ENCODE measurements at places on chromosomes 2 and 18. TPM values are rescaled to one million over a fixed set of nuclear protein-coding genes. Genes with fewer than 3 reads are reported as not detected.

The HRH4 gene
- total RNA-seq, result not detected

The SMAD7 gene
- 7.2 TPM for total RNA-seq

The CYP27A1 gene
- 1.6 TPM for total RNA-seq

DNA sequence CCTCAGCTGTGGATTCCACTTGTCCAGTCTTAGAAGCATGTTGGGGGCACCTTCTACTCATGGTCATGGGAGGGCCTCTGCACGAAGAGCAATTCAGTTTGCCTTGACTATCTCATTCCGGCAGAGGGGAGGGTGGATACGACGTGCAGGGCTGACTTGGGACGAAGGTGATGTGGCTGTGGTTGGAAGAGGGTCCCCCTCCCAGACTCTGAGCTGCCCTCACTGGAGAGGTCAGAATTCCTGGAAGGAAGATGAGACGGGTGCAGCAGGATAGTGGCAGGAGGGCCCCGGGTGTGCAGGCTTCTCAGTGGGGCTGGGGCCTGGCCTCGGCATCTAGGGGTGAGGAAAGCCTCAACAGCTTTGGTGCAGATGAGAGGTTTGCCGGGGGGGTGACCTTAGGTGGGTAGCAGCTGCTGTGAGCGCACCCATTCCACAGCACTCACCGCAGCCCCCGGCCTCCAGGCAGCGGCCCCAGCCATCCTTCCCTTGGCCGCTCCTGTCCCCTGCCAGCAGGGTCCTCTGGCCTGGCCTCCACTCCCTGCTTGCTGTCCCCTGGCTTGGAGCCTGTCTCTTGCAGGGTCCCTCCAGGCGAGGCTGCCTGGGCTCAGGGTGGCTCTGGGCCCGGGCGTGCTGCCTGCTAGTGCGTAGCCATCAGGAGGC, 3.2 kb downstream of the RNPEPL1 start:
- no peak for DNase-seq

DNA sequence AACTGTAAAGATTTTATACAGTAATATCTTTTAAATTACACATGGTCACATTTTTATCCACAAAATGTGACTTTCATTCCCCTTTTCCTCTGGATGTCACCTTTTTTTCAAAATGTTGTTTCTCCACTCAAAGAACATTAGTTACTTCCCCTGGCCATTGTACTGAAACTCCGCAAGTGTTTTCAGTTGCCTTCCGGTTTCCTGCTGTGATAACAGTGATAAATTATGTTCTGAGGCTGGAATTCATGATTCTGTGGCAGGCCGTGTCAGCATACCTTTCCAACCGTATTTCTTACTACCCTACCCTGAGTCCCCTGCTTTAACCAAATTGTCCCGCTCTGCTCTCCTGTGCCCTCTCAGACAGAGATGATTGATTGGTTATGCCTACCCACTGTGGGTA, 53.5 kb downstream of the MGAT5 start:
- DNase-seq, result no peak

DNA sequence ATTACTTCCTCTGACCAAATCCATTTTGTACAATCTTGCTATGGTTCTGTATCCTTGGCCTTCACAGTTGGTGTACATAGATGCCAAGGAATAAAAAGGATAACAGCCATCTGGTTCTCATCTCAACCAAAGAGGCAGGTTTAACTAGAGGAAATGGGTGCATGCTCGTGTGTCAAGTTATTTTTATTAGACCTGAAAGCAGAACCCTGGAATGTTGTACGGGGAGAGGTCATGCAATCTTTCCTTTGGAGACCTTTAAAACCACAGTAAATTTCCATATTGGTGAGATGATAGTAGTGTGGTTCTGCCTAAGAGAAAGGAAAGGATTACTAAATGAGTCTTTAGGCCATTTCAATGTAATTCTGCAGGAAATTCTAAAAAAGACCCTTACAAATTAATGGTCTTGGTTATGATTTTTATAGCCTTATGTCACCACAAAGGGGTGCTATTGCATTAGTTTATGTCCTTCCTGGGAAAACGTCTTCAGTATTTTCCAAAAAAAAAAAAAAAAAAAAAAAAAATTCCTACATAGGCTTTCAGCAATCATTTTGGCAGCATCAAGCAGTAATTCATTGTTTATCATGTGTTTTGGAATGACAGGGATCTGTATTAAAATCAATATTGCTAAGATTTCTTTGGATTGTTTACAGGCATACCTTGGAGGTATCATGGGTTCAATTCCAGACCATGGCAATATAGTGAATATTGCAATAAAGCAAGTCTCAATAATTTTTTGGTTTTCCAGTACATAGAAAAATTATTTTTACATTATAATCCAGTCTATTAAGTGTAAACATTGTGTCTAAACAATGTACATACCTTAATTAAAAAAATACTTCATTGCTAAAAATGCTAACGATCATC, 270.8 kb downstream of the NYAP2 start:
- peak; percentile 49 for DNase-seq

- no peak for DNase-seq
Observed at GRCh38 chr2:179181002-179181401, 83.6 kb downstream of the SESTD1 start.

- DNase-seq, result no peak
Observed at GRCh38 chr2:237437566-237437965, 23.6 kb upstream of the COL6A3 start.

DNA sequence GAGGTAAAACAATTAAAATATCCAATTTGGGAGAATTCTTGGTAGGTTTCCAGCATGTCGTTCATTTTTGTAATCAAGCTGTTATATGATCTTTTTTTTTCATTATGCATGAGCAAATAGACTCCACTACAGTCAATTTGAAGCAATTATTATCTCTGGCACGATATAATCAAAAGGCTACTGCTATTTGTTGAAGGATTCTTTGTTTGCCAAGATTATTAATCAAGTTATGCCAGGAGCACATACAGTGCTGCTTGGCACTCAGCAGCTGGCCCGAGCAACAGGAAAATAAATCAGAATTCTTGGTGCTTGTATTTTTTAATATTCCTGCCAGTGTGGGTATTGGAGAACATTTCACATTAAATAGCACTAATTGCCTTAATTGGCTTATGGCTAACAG, 279.5 kb downstream of the RND3 start:
- no peak for DNase-seq

GRCh38 chr2:72949642-72950041, 32.3 kb downstream of the EMX1 start:
- DNase-seq, result no peak

DNA sequence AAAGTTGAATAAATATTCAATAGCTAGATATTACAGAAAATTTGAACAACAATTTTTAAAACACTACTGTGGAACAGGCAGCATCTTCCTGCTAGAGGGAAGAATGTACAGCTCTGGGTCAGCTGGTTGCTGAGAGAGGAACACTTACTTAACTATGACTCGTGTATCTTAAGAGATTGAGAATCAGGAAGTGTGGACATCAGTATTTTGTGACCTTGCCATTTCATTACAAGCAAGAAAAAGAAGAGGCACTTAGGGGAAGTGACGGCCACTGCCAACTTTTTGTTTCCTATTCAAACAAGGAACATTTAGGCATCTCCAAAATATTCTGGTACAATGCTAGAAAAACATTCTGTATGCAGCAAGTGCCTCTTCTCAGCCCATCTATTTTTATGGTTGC, 45.9 kb downstream of the ITPRID2 start:
- DNase-seq, result no peak

DNA sequence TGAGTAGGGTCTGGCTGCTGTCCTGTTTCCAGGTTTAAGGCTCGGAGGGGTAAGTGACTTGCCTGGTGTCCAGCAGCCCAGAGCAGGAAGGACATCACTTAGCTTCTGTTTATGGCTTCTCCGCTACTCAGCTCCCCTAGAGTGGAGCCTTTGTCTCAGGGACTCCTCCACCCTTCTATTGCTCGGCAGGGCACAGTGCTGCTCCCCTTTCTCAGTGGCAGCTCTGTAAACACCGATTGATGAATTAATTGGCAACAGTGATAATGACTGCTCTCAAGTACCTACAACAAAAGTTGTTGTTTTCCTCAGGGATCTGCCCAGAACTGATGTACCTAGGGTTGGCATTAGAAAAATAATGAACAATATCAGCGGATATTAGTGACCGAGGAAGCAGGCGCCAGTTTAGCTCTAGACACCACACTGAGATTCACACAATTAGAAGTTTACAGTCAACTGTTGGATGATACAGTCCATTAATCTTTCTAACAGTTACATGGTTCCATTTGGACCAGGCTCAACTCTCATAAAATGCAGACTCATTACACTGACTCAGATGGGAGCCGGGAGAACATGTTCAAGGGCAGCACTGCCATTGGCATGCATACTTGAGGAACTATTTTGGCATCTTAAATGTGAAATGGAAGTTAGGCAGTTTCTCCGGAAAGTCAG, 265.7 kb downstream of the MTX2 start:
- no peak for DNase-seq

DNA sequence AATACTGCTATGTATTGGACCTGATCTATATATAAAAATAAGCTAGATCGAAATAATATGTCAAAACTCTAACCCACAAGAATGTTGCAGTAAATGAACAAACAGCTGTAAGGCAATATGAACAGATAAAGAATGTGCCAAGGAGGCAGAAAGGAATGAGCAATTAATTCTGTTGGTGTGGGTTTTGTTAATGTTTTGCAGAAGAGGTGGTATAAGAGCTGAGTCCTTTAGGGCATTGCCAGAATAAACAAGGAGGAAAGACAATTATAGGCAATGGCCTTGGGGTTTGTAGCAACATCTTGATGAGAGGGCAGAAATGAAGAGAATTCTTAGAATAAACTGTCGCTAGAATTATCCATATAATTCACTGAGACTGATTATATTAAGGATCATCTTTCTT, 240.9 kb upstream of the GULP1 start:
- no peak for DNase-seq

GRCh38 chr2:159073256-159073655, 104.8 kb downstream of the TANC1 start:
- no peak for DNase-seq

DNA sequence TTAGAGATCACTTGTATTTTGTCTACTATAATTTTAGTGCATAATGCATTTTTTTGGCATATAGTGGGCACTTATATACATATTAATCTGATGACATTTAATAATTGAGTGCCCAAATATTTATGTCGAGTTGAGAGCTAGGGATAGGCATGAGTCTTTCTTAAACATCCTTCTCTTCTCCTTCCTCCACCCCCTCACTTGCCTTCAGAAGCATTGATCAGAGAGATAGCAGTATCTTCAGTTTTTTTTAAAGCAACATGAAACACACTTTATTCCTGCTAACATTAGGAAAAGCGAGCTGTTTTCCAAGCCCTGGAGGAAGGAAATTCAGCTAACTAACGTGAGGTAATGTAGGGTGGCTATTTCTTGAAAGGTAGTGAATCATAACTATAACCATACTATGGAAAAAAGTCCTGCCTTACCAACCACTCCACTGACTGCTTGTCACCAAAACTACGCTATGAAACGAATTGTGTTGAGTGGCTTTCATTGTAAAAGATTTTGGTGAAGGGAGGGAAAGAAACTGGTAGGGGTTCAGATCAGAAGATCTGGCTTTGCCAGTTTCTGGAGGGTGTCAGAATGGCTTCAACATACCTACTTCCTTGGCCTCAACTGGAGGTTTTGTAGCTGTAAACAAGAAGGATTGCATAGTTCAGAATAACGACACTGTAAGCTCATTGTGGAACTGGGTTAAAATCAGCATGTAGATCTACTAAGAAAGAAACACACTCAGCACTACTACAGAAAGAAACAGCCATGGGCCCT, 2.3 kb upstream of the ITGA4 start:
- DNase-seq, result no peak

DNA sequence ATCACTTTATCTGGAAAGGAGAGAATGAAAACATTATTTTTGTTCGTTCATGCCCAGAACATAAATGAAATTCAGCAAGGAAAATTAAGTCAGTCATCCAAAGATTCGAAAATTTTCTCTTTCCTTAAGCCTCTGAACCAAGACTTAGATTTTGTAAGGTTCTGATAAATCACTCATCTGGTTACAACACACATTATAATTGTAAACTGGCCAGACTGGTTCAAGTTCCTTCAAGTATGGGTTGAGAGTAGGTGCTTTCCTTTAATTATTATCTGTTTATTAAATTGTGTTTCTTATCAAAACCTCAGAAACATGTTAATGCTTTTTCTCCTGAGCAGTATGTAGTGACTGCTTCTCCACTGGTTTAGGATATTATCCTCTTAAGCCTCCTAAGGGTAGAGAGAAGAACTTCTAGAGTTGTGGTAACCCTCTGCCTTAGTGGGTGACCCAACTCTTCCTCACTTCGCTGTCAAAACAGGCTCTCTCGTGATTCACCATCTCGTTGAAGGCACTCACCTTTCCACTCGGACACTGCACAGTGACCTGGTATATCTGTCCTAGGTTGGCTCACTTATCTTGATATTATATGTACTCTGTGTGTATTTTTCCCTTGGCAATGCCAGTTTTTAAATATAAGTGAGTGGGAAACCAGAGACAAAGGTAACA, 325.9 kb downstream of the PAX3 start:
- no peak for DNase-seq

GRCh38 chr2:23387221-23387550, 2.2 kb downstream of the KLHL29 start:
- no peak for DNase-seq

DNA sequence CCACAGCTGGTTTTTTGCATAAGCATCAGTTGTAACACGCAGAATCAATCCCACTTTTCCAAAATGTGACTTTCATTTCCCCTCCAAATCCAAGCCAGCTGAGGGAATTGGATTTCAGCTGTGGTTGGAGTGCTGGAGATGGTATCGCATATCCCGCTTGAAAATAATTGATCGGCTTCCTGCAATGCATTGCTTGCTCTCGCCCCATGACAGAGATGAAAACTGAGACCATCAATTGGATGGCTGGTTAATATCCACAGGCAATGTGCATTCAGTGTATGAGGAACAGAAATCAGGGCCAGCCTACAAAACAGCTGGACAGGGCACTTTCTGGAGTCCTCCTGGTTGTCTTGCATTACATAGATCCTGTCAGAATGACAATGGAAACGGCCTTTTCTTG, 135.3 kb downstream of the MAIP1 start:
- no peak for DNase-seq

DNA sequence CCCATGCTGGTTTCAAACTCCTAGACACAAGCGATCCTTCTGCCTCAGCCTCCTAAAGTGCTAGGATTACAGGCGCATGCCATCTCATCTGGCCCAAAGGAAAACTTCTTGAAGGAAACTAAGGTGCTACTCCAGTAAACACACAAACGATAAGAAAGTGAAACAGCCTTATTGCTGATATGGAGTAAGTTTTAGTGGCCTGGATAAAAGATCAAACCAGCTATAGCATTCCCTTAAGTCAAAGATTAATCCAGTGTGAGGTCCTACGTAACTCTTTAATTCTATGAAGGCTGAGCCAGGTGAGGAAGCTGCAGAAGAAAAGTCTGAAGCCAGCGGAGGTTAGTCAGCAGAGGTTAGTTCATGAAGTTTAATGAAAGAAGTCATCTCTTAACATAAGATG, 40.8 kb upstream of the POTEE start:
- no peak for DNase-seq
